ENCODE measurements at places on chromosomes 7 and 10.

DNA sequence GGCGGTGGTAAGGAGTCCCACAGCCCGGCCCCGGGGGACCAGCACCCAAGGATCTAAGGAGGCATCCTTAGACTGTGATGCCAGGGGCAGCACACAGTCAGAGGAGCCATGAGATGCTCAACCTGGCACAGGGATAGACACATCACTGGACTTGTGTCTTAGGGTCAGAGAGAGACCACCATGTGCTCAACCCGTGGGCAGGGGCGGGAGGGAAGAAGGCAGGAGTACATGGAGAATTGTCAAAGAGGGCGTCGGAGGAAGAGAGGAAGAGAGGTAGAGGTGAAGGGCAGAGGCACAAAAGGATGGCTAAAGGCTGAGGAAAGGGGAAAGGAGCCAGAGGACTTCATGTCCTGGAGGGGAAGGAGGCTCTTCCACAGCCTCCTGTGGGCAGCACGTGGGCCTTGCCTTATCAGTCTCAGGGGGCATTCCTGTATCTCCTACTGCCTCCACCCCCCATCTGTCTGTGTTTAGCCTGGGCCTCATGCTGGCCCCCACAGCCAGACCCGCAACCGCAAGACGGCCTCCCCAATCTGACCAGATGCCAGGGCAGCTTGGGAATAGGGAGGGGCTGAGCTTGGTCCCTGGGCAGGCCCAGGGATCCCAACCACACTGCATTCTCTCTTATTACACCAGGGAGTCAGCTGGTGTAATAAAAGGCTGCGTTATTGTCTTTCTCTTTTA is 2.2 kb downstream of the ADCY1 start:
- no peak for DNase-seq

DNA sequence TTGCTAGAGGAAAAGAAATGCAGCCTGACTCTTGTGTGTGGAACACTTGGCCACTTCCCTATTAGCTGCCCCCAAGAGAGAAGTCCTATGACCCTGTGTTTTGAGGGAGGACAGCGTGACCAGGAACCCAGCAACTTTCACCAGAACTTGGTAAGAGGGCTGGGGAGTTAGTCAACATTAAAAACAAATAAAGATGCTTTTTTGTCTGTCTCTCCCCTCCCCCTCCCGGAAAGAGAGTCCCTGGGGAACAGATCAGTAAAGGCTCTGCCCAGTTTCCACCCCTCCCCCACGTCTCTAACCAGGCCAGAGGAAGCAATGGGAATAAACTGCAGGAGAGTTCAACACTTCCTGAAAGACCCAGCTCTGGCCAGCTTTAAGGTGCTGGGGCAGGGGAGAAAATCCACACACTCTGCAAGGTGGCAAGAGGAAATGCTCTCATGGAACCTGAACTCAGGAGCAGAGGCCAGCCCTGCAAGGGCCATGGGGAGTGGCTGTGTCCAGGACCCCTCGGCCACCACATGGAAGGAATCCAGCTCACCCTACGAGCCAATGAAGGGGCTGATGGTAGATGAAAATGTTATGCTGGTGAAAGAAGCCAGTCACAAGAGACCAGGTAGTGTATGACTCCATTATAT is 21.5 kb downstream of the SH3PXD2A start:
- DNase-seq: no peak

DNA sequence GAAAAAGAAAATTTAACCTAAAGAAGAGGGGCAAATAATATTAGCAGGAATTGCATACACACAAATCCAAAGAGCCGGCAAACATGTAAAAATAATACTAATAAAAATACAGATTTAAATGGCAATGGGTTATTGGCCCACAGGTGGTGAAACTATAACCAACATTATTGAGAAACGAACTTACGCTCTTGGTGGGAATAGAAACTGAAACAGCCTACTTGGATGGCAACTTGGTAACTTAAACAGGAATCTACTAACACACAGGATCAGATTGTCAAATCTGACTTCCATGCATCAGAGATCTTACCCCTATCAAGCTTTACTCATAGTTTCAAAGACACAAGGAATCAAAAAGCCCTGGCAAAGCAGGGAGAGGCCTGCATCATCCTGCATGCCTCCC is 66.5 kb downstream of the ANLN start:
- no peak for DNase-seq

- no peak for DNase-seq
These were observed 190.2 kb downstream of the REEP3 start for GRCh38 chr10:63711361-63711760.

GRCh38 chr7:148483515-148484308 is 106.9 kb upstream of the C7orf33 start:
- DNase-seq: no peak

DNA sequence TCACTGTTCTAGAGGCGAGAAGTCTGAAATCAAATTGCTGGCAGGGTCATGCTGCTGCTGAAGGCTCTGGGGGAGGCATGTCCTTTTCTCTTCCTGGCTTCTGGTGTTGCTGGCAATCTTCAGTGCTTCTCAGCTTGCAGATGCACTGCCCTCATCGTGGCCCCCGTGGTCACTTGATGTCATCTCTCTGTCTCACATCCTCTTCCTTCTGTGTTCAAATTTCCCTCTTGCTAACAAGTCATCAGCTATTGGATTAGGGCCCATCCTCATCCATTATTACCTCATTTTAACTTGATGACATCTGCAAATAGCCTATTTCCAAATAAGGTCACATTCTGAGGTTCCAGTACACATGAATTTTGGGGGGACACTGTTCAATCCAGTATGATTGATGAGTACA is 36.6 kb upstream of the SRGN start:
- no peak for DNase-seq

- DNase-seq: no peak
These were observed 28.4 kb downstream of the DAGLB start for GRCh38 chr7:6419310-6419773.

- no peak for DNase-seq
These were observed 219.5 kb upstream of the CSTF2T start for GRCh38 chr10:51918884-51919325.

DNA sequence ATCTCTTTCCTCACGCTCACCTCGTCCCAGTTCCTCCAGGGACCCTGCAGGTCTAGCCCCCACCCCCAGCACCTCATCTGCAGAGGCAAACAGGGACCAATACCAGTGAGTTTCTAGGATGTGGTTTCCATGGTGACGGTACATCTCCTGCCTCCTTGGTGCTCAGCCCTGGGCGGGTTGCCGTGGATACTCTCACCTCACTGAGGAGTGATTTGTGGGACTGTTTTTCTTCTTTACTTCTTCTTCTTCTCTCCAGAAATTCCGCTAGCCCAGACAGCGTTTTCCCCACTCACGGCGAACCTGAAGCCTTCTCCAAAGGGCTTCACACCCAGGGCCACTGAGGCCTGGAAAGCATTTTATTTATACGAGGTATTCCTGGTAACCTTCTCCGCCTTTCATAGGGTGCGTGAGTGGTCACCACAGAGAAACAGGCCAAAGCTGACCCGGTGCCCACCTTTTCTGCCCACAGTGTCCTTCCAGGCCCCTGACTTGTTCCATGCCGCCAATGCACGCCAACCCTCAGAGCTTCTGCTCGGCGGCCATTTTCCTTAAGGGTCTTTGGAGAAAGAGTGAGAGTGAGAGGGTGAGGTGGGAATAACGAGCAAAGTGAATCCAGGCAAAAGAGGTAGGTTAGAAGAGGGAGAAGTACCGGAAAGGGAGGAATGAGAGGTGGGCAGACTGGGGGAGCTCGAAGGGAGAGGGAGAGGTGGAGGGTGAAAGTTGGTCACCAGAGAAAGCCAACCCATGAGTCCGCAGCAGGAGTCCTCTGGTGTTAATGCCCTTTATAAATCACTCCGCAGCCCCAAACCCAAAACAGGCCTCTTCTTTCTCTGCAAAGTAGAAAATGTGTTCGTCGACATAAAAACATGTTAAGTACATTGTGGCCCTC is 15.5 kb downstream of the FAM241B start:
- no peak for DNase-seq

DNA sequence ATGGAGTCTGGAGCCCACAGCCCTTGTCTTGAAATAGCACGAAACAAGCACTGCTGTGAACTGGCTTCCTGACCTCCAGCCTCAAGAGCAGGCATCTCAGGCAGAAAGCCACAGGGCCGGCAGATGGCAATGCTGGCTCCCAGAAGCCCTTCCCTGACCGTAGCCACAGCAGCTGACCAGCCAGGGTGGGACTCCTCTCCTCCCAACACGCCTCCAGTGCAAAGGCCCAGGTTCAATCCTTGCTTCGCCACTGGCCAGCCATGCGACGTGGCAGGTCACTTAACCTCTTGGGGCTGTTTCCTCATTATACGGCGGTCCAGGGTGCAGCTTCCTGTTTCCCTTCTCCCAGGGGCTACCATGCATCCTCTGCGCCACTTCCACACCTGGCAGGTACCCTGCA is 12.8 kb downstream of the PRKAG2 start:
- no peak for DNase-seq

- DNase-seq: no peak
These were observed 95.9 kb upstream of the TNRC18 start for GRCh38 chr7:5519515-5519928.

- no peak for DNase-seq
These were observed 8.5 kb upstream of the DRGX start for GRCh38 chr10:49404321-49404878.

DNA sequence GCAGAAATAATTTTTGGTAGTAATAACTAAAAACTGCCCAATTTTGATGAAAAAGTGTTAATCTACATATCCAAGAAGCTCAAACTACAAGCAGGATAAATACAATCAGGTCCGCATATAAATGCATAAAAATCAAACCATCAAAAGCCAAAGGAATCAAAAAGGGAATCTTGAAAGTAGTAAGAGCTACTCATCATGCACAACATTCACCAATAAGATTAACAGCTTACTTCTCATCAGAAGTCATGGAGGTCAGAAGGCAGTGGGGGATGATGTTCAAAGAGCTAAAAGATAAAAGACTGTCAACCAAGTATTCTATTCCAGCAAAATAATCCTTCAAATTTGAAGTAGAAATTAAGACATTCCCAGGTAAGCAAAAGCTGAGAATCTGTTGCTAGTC is 76.4 kb downstream of the CRPPA start:
- no peak for DNase-seq

DNA sequence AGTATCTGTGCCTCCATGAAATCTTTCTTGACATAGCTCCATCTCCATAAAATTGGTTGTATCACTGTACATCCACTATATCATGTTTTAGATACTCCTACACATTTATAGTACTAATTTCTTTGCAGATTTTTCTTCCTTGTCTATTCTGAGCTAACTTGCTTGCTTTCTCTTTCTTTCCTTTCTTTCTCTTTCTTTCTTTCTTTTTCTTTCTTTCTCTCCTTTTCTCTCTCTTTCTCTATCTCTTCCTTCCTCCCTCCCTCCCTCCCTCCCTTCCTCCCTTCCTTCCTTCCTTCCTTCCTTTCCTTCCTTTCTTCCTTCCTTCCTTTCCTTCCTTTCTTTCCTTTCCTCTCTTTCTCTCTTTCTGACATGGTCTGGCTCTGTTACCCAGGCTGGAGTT is 23.7 kb downstream of the TASOR2 start:
- DNase-seq: no peak

DNA sequence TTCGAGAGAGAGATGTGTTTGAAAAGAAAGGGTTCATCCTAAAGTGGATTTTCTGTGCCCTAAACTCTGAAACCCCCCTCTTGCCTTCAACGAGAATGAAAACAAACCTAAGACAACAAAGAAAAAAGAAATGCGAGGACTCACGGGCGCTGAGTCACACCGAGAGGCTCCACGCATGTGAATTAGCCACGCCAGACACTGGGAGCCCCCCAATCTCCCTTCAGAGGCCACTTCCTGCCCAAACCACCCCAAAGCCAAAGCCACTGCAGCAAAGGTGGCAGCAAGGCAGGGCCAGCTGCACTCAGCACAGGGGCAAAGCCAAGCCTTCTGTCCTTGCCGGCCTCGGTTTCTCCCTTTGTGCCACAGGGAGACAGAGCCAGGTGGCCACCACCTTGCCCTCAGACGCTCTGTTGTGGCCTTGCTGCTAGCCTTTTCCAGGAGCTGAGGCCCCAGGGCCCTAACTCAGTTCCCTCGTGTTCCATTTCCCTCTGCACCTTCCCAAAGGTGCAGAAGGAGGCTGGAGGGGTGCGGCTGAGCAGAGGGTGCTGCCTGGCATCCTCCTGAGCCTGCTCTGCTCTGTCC is 93.3 kb downstream of the FAM53B start:
- DNase-seq: no peak

- no peak for DNase-seq
These were observed 190.1 kb upstream of the SLC26A5 start for GRCh38 chr7:103636153-103636552.

DNA sequence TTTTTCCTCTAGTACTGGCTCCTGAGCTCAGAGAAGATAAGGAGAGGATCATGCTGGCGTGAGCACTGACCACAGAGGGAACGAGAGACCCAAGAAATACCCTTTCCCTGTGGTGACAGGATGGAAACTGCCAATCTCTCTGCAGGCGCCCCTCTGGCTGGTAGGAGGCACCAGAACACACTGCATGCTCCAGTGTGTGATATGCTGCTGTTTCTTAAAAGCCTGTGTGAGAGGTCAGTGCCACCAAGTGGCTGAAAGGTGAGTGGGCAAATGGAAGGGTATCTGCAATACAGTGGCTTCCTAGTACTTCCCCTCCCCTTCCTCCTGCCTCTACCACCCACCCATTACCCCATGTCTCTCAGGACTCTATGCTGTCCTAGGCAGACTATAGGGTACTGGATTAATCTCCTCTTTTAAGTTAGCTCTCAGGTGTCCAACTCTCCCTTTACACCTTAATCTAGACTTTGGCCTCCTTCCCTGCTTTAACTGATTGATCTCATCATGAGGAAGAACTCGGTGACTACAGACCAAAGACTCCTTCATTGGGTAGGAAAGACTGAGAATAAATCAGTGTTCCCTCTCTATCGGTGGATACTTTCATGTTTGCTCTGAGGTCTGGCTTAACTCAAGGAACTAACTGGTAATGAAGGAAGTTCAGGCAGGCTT is 283.6 kb downstream of the ADRA2A start:
- DNase-seq: no peak

- no peak for DNase-seq
These were observed 18.2 kb upstream of the CHST3 start for GRCh38 chr10:71945819-71946474.

GRCh38 chr10:30607814-30608213 is 21.7 kb downstream of the LYZL2 start:
- DNase-seq: peak; percentile 32

- no peak for DNase-seq
These were observed 98.8 kb downstream of the CACNB2 start for GRCh38 chr10:18238870-18239485.

GRCh38 chr7:131346885-131347592 is 19.4 kb downstream of the MKLN1 start:
- DNase-seq: no peak

- DNase-seq: no peak
These were observed 415 bp upstream of the CNNM1 start for GRCh38 chr10:99328579-99329303.

Data from osteocyte (in vitro differentiated cells).